ENCODE measurements at places on chromosomes 7 and 10. TPM values are rescaled to one million over a fixed set of nuclear protein-coding genes. Genes with fewer than 3 reads are reported as not detected.

Gene SNCG
- total RNA-seq, result not detected

Gene NRP1
- total RNA-seq, result not detected

Gene SGPL1
- total RNA-seq, result 15.5 TPM

Gene NAT16
- not detected for total RNA-seq

Gene CPED1
- total RNA-seq, result not detected

Gene CALHM3
- not detected for total RNA-seq

Gene CLCN1
- not detected for total RNA-seq

Gene RAMP3
- not detected for total RNA-seq

Gene CPA2
- not detected for total RNA-seq

Gene NODAL
- not detected for total RNA-seq

Gene TCAF2
- 32.8 TPM for total RNA-seq

Gene LRRTM3
- total RNA-seq, result not detected

Gene TMEM236
- total RNA-seq, result not detected

Gene SLC18A3
- total RNA-seq, result not detected

Gene SPDYE5
- total RNA-seq, result 0.25 TPM

Gene SPDYE16
- total RNA-seq, result not detected

Data from CD8-positive, alpha-beta T cell (primary cell).